ENCODE measurements at places on chromosomes 3 and 15. TPM values are rescaled to one million over a fixed set of nuclear protein-coding genes. Genes with fewer than 3 reads are reported as not detected.

ST3GAL6 gene
- total RNA-seq: not detected

DNA sequence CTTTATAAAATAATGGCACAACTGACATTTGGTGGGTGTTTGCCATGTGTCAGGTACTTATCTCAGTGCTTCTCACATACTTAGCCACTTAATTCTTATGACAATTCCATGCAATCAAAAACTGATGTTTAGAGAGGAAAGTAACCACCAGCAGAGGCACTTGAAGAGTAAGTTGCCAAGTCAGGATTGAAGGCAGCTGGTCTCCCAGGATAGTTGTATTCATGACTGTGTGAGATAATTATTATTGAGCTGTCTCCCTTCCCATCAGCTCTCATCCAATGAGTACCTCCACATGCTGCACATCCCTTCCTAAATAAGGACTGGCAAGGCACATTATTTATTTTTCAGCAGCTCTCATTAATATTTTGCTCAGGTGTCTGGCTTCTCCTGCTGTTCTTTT, 4.8 kb downstream of the VEPH1 start:
- H3K27me3 ChIP-seq: no peaks in the 10 kb centered on the region
- peaks cover 41% of the 10 kb centered on the region for H3K4me1 ChIP-seq
- no peak overlapping the region for H3K27ac ChIP-seq
- no peak overlapping the region for H3K4me3 ChIP-seq
- no peaks in the 10 kb centered on the region for H3K36me3 ChIP-seq

DNA sequence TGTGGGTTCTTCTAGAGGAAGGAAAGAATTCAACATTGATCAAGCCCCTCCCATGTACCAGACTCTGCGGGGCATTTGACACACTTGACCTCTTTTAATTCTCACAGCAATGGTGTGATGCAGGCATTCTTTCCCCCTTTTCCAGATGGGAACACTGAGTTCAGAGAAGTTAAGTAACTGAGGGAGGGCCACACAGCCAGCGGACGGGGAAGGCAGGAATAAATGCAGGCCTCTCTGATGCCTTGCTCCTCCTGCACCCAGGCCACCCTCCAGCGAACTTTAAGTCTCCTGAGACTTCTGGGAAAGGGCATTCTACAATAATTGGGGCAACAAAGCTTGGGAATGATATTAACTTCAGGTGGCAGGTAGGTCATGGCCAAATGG, 227.4 kb downstream of the UACA start:
- H3K4me1 ChIP-seq: peaks cover 7% of the 10 kb centered on the region
- H3K36me3 ChIP-seq: no peaks in the 10 kb centered on the region
- no peak overlapping the region for H3K27ac ChIP-seq

DNA sequence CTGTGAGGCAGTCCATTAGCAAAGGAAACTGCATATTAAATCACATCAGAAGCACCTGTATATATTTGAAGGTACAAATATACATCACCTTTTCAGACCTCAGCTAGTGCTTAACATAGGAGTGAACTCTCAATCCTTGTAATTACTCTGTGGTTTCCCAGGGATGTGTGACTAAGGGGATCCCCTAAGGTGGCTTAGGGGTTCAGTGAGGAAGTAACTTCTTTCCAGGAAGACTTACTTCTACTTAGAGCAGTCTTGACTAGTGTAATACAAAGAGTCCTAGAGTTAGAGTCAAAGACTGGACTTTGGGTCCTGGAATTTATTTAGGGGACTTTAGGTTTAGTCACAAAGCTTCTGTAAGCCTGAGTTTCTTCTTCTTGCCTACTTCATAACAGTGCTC, 8.7 kb upstream of the SUMF1 start:
- no peak for DNase-seq
- no peaks in the 10 kb centered on the region for H3K36me3 ChIP-seq
- H3K4me3 ChIP-seq: no peak overlapping the region
- peaks cover 13% of the 10 kb centered on the region for H3K4me1 ChIP-seq

GRCh38 chr3:72220946-72221345, 436.0 kb upstream of the PROK2 start:
- H3K27me3 ChIP-seq: no peaks in the 10 kb centered on the region
- peak overlapping the region; percentile 67 for H3K27ac ChIP-seq
- H3K4me3 ChIP-seq: no peak overlapping the region
- no peak for DNase-seq
- H3K36me3 ChIP-seq: peaks cover 16% of the 10 kb centered on the region
- H3K4me1 ChIP-seq: peaks cover 33% of the 10 kb centered on the region

DNA sequence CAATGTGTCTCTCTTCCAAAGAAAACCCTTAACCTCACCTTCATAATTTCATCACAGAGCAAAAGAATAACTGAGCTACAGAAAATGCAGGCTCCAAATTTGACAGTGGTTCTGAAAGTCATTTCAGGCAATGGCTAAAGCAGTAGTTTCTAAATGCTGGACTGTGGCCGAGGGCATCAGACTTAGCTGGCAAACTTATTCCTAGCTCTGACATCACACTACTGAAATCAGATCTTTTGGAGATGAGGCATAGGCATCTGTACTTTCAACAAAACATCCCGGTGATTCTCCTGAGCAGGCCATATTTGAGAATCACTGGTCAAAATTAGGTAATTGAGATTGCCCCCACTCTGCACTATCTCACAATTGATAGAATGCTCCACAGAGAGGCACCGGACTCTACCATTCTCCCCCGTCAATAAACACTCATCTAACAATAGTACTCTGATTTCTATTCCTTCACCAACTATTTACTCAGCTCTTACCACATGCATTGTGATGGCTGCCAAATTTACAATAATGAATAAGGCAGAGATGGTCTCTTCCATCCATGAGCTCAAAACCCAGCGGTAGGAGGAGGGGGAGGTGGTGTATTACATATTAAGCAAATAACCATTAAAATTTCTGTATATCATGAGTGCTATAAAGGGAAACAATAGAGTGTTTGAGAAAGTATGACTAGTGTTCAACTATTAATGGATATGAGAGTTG, 57.3 kb upstream of the SPRED1 start:
- H3K4me3 ChIP-seq: no peak overlapping the region
- H3K4me1 ChIP-seq: peaks cover 10% of the 10 kb centered on the region
- DNase-seq: no peak
- H3K27ac ChIP-seq: no peak overlapping the region
- no peaks in the 10 kb centered on the region for H3K27me3 ChIP-seq
- H3K36me3 ChIP-seq: no peaks in the 10 kb centered on the region

DNA sequence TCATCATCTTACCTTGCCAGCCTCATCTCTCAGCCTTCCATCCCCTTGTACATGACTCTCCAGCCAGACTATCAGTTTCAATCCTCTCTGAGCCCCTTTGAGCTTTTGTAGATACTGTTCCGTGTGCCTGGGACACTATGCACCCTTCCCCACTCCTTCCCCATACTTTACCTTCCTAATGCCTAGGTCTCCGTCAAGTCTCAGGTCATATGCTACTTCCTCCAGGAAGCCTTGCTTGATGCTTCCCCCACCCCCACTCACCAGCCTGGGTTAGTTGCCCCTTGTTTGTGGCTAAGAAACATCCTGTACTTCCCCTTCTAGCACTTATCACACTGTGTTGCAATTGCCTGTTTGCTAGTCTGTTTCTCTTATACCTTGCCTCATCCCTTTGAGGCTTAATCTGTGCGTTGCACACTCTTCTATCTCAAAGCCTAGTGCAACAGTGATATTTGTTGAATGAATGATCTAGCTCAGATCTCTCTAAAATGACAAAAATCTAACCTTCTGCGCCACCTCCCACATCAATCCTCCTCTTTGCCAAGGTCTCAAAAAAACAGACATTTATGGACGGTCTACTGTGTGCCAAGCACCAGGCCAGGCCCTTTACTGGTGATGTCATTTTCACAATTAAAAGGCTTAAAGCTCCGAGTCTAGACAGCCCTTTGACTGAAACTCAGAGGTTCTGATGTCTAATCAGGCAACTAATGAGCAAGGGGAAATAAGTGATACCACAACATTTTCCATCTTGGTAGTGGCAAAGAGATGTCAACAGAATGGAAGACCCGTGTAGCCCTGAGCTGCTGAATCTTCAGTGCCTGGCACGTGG, 6.5 kb upstream of the USP3 start:
- DNase-seq: no peak
- peaks cover 30% of the 10 kb centered on the region for H3K4me1 ChIP-seq
- no peak overlapping the region for H3K4me3 ChIP-seq
- no peaks in the 10 kb centered on the region for H3K36me3 ChIP-seq

GRCh38 chr15:23446215-23447106, 582 bp downstream of the GOLGA6L2 start:
- H3K27ac ChIP-seq: no peak overlapping the region
- DNase-seq: peak; percentile 86
- H3K36me3 ChIP-seq: no peaks in the 10 kb centered on the region
- peaks cover 2% of the 10 kb centered on the region for H3K27me3 ChIP-seq
- H3K4me1 ChIP-seq: no peaks in the 10 kb centered on the region
- H3K4me3 ChIP-seq: no peak overlapping the region

DNA sequence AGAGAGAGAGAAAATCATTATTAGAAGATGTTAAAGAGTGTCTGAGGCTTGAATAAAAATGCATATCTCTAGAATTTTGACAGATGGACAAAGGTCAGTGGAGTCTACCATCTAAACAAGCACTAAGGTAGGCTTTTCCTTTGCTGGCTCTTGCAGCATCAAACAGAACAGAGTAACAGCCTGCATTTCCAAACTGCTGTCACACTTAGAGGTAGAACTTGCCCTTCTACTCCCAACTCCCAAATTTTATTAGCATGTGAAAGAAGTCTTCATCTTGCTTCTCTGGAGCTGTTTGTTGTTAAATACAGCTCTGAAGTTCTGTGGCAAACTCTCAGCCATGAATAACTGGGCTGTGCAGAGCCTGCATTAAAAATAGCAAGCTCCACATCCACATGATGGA, 4.1 kb upstream of the MB21D2 start:
- no peaks in the 10 kb centered on the region for H3K36me3 ChIP-seq
- no peak overlapping the region for H3K4me3 ChIP-seq
- DNase-seq: no peak

DNA sequence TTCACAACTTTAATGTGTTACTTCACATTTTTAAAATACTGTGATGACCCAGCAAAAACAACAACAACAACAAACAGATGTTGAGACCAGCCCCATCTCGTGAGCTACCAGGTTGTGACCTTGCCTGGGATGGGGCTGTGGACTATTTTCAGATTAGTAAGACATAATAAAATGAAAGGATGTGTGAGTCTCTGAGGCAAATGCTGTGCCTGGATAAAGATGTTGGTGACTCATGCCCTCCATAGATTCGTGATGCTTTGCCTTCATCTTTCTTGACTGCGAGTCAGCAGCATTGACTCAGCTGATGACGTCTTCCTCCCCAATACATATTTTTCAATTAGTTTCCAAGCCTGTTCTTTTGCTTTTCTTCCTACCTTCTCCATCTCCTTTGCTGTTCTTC, 453.0 kb upstream of the CFAP20DC start:
- no peaks in the 10 kb centered on the region for H3K27me3 ChIP-seq
- H3K4me3 ChIP-seq: no peak overlapping the region
- H3K4me1 ChIP-seq: peaks cover 5% of the 10 kb centered on the region
- DNase-seq: no peak

DNA sequence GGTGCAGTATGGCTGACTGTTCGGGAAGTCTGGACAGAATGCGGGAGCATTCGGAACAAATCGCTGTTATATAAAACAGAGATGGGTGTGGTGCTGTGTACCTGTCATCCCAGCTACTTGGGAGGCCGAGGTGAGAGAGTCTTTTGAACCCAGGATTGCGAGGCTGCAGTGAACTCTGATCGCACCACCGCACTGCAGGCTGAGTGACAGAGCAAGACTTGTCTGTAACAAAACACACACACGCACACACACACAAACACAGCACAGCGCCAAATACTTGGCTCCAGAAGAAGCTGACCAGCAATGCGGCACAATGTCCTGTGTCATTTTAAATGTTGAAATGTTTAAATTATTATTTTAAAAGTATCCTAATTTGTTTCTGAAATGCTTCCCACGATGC, 12.6 kb downstream of the RFTN1 start:
- H3K4me1 ChIP-seq: peaks cover 22% of the 10 kb centered on the region
- H3K27me3 ChIP-seq: no peaks in the 10 kb centered on the region
- no peak overlapping the region for H3K4me3 ChIP-seq

DNA sequence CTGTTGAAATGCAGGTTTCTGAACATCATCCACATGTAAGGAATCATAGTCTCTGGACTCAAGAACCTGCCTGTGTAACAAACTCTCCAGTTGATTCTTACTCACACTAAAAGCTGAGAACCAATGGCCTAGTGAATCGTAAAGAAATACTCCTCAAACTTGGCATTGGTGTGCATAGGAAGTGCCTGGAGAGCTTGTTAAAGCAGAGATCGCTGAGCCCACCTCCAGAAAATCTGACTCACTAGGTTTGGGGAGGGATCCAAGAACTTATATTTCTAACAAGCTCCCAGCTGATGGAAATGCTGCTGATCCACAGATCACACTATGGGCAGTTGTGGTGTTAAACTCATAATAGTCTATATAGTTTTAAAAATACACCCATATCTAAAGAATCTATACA, 55.8 kb upstream of the LMCD1 start:
- DNase-seq: no peak
- H3K27me3 ChIP-seq: no peaks in the 10 kb centered on the region
- no peak overlapping the region for H3K4me3 ChIP-seq
- no peaks in the 10 kb centered on the region for H3K36me3 ChIP-seq
- H3K27ac ChIP-seq: no peak overlapping the region

FSD2 gene
- total RNA-seq: not detected

Measured in chondrocyte (in vitro differentiated cells).